Stimulated activated CD8-positive, alpha-beta memory T cell treated with anti-CD3 and anti-CD28 coated beads, Interleukin-7, amount 100 ng/mL, for 1 hour (primary cell): ENCODE measurements at places on chromosomes 1 and 21.

DNA sequence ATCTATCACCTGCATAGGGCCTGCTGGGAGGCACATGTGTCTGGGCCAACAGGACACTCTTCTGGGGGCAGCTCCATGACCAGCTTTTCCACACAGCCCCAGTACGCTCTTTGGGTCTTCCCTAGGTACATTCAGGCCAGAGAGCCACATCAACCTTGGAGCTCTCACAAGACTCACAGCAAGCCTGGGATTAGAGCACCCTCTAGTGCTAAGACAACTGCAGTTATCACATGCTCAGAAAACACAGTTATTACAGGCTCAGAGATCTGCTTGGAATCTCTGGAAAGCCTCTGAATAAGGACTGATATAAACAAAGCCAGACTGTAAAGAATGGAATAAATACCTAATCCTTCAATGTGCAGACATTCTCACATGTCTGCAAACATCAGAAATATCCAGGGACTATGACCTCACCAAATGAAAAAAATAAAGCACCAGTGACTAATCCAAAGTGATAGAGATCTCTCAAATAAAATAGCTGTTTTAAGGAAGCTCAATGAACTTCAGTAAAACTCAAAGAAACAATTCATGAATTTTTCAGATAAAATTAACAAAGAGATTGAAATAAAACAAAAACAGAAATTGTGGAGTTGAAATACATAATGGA lies 563.9 kb upstream of the NR5A2 start:
- DNase-seq: no peak

- DNase-seq: no peak
Measured at GRCh38 chr1:87333692-87334347, 5.1 kb downstream of the LMO4 start.

DNA sequence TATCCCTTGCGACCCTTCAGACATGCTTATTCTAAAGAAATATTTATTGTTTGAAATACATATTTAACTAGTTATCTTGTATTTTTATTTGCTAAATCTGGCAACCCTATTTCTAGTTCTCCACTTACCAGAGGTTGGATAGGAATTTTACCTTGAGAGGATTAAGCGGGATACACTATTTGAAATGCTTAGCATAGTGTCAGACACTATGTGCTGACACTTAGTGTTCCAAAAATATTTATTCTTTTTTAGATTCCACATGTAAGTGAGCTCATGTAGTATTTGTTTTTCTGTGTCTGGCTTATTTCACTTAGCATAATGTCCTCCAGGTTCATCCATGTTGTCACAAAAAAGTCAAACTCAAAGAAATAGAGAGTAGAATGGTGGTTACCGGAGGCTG lies 78.7 kb downstream of the NTMT2 start:
- no peak for DNase-seq

DNA sequence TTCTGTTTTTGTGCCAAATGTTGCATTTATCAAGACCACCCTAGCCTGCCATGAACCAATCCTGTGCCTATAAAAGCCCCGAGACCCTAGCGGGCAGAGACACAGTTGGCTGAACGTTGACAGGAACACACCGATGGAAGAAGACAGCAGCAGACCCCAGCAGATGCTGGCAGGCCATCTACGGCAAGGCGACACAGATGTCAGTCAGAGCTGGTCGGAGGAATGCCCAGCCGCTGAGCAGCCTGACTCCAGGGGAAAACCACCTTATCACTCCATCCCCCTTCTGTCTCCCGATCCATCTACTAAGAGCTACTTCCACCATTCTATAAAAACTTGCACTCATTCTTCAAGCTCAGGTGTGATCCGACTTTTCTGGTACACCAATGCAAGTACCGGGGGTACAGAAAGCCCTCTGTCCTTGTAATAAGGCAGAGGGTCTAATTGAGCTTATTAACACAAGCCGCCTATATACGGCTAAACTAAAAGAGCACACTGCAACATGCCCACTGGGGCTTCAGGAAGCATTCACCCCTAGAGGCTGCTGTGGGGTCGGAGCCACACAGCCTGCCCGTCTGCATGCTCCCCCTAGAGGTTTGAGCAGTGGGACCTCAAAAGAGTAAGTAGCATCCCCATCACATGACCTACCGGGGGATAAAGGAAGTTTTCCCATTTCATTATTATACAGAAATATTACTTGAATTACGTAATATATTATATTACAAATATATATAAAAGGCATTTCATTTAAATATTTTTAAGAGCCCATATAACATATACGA lies 1156.3 kb upstream of the B3GALT2 start:
- DNase-seq: no peak
